ENCODE measurements at places on chromosomes 5 and 9.

DNA sequence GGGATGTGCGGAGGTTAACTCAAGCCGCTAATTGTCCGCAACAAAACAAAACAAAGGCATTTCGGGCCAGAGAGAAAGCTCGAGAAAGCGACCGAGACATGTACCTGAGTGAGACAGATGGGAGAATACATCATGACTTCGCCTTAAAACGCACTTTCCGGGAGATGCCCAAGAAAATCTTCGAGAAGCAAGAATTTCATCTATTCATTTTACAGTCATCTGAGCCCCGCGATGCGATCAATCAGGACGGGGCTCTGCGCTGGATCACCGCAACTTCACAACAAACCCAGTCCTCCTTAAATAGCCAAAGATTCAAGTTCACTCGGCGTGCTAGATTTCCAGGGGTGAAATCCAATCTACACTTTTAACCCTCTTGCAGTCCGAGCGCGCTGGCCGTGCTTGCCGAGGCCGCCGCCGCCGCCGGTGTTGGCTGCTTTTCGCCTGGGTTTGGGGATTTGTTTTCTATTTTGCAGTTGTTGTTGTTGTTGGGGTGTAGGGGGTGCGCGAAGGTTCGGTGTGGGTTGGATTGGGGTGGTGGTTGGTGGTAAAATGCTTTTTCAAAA lies 482 bp downstream of the NFIB start:
- DNase-seq: no peak

GRCh38 chr9:128771094-128771721 lies 519 bp downstream of the ZER1 start:
- no peak for DNase-seq

GRCh38 chr5:128536254-128537220 lies 1.5 kb downstream of the FBN2 start:
- no peak for DNase-seq

DNA sequence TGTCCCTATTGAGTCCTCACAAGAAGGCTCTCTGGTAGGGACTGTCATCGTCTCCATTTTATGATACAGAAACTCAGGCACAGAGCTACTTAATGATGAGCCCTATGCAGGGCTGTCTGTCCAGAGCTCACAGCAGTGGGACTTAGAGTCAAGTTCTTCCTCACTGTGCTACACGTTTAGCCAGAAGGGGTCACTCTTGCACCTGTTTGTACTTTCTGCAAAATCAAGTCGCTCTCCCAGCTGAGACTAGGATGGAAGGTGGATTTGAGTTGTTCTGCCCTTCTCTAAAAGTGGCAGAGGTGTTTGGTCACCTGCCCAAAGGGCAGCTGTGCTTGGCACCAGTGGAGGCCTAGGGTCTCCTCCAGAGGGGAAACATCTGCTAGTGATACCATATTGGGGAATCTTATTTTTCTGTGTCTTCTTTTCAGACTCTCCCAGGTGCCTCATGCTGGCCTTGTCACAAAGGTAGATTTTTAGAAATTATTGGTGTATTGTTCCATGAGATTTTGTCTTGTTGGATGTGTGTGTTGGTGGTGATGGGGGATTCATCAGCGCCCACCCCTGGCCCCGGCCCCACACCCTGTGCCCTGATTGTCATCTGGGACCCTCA lies 104.2 kb downstream of the PPARGC1B start:
- DNase-seq: no peak

GRCh38 chr5:102787134-102787533 lies 32.0 kb downstream of the PAM start:
- no peak for DNase-seq

GRCh38 chr9:38107811-38108304 lies 38.8 kb upstream of the SHB start:
- DNase-seq: no peak

DNA sequence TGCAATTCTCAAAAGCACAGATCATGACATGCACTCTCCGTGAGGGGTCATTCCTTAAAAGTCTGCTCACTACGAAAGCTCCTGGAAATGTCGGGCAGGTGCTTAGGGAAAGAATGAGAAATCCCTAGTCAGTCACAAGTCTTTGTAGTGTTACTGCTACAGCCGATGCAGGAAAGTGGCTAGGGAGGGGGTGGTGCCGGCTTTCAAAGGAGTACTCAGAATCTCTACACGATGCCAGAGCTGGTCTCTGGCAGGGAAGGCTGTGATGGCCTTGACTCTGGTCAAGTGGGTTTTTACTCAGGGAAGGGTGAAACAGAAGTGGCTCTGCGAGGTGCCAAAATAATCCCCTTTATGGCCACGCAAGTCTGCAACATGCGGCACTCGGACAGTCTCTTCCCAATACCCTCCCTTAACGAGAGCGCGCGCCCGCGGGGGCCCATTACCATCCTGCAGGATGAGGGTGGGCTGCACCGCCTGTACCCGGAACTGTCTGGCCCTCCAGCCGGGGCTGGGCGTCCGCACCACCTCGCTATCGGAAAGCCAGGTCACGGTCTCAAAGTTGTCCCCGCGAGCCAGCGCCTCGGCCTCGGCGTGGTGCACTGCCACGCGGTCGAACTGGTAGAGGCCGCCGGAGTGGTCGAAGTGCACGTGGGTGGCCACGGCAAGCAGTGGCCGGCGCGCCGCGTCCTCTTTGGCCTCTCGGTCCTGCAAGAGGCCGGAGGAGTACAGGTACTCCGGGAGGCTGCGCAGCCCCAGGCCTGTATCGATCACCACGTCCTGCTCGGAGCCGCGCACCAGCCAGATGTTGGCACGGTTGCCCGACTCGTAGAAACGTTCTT lies 956 bp downstream of the MBLAC2 start:
- no peak for DNase-seq

GRCh38 chr5:143573568-143574170 lies 170.2 kb upstream of the NR3C1 start:
- no peak for DNase-seq

- DNase-seq: peak; percentile 33
Observed at GRCh38 chr9:110148384-110148783, 59.6 kb downstream of the C9orf152 start.

- no peak for DNase-seq
Observed at GRCh38 chr5:127428748-127429147, 88.7 kb upstream of the PRRC1 start.

GRCh38 chr5:102529447-102529846 lies 30.6 kb upstream of the SLCO6A1 start:
- DNase-seq: no peak

DNA sequence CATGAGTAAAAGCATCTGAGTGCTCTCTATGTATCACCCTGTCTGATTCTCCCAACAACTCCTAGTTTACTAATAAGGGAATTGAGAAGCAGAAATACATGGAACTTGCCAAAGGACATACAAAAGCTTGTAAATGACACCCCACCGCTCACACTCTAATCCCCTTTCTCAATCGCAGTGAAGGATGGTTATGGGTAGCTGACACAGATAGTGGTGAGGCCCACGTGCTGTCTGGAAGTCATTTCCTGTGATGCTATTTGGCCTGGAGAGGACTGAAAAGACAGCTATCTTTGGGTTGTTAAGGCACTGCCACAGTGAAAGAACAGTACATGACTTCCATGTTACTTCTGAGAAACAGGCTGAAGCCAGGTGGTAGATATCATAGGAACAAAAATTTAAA lies 117.0 kb downstream of the GLIS3 start:
- DNase-seq: no peak

DNA sequence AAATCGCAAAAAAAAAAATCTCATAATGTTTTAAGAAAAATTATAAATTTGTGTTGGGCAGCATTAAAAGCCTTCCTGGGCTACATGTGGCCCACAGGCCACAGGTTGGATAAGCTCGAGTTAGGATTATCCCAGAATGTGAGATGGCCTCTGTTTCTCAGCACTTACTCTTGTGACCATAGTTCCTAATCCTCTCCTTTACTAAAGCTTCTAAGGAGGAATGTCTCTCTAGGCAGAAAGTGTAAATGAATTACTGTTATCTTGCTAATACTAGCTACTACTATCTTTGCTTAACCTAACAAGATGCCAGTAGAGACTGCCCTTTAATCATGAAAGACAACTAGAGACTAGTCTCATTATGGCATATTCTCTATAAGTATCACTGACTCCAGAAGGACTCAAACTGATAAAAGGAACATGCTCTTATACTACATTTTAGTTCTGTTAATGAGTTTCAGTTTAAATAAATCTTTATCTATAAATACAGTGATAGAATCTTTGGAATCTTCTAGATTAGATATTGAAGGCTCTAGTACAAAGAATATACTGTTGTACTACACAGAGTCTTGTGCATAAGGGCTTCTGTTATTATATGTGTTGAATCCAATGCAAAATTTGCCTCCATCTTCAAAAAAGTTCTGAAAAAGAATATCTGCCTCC lies 13.8 kb downstream of the INVS start:
- DNase-seq: no peak

DNA sequence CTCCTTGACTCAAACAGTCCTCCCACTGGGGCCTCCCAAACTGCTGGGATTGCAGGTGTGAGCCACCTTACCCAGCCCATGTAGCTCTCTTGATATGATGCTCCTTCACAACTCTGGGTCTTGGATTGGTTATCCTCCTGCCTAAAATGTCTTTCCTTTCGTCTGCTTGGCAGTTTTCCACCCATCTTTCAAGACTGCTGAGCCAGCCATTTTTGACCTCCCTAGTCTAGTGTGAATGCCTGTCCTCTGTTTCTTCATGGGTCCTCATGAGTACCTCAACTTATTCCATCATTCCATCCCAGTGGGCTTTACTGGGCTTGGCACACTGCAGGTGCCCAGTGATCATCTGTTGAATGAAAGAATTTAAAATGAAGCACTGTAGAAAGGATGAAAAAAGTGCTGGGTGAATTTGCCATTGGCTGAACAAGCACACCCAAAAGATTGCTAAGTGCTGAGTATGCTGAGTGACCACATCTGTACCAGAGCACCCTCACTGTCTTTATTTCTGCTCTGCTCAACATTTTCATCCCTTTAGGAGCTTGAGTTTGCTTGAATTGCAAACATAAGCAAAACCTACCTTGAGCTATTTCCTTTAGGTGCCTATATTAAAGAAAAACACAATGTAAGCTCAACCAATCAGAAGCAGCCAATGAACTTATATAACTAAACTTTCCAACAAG lies 84.8 kb upstream of the FAM169A start:
- no peak for DNase-seq

DNA sequence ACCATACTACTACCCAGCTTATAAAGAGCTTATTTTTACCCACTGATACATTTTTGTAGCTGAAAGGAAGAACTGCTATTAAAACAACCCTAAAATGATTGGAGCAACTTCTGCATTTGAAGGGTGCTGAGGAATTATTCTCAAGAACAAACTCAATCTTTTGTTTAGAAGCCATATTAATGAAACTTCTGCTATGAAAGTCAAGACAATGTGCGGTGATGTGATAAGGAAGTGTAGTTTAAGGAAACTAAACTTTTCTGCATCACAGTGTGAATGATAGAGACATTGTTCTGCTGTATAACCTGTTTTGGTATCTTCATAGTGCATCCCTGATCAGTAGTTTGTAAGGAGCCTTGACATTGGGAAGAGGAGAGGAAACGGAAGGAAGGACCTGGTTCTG lies 408.5 kb downstream of the TMEM38B start:
- DNase-seq: no peak

GRCh38 chr9:131708226-131709002 lies 31.5 kb downstream of the RAPGEF1 start:
- no peak for DNase-seq

DNA sequence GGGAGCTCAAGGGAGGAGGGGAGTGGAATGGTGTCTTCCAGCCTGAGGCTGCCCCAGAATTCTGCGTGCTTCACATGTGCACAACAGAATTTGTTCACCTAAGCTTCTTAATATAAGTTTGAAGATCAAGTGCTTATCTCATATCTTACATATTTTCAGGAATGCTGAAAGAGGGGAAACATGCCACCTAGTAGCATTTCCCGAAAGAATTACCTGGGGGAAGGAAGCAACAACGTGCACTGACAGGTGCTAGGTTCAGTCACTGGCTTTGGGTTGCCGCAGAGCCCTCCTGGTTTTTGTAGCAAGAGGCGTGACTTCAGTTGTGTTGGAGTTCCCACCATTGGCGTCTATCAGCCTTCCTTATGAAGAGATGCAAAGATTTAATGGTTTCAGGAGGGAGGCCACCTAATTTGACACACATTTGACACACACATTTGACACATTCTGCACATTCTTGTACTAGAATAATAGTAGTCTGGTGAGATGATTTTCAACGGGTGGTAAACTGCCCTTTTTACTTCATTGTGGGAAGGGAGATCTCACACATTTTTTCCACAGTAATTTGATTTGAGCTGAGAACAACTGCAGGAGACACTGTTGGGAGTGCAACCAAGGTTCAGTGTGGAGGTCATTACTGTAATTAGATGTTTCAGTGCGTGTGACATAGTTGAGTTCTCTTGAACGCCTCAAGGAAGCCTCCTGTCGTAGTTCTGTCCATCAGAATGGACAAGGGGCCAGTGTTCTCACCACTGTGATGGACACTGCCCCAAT lies 481.3 kb downstream of the CCDC171 start:
- no peak for DNase-seq

DNA sequence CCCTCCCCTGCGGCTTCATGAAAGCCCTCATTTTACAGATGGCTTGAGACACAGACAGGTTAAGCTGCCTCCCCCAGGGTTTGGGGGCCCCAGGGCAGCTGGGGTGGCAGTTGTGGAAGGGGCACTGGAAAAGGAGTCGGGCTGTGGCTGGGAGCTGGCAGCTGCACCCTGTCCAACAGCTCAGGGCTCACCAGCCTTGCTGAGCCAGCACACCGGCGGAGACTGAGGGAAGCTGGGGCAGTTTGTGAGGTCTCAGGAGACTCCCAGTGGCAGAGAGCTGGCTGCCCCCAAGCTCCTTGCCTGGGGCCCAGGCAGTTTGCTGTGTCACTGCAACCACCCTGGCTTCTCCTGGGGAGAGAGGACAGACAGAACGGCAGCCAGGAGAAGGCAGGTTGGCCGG lies 34.8 kb upstream of the RAPGEF1 start:
- DNase-seq: no peak

DNA sequence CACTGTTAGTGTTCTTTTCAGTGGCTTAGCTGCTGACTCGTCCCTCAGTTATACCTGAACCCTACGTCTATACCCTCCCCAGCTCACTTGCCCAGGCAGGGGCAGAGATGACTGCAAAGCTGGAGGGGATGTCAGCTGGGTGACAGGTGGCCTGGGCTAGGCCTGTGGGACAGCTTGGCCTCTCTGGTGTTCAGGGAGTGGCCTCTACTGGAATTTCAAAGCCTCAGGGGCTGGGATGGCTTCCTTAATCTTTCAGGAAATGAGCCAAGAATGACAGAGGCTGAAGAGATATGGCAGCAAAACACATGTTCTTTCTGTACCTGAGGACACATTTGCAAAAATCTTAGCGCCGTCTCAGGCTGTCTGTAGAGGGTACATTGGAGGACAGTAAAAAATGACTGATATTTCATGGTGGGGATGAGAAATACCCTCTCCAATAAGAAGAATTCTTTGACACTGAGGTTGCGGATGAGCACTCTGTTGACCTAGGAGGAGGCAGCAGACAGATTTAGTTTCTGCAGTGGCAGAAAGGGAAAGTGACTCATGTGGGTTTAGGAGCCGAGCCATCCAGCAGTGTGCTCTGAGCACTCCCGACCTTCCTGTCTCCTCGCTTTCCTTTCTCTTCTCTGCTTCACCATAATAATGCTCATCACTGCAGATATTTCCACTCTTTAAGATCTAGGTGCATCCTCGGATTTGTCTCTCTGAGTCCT lies 54.4 kb downstream of the ENTREP1 start:
- DNase-seq: no peak

- no peak for DNase-seq
Observed at GRCh38 chr9:131144201-131144600, 18.8 kb downstream of the NUP214 start.
